ENCODE measurements at places on chromosomes 12 and 14.
A peak's percentile ranks its signal among the peaks of the same experiment; 100 is the strongest.

DNA sequence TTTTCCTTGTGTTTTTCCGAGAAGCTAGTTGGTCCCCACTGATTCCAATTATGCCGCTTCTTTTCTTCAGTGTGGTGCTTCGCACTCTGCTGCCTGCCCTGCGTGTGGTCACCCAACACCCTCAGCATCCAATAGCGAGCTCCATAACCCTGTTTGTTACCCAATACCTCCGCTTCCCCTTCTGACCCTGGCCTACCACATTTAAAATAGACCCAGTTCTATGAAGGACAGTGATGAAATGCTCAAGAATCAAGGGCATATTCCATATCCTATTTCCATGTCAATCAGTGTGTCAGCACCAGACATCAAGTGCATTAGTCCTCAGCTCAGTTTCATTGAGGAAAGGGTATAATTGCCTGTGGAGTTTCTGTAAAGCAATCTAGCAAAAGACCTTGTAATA lies 9.5 kb downstream of the NDRG2 start:
- DNase-seq, result no peak

DNA sequence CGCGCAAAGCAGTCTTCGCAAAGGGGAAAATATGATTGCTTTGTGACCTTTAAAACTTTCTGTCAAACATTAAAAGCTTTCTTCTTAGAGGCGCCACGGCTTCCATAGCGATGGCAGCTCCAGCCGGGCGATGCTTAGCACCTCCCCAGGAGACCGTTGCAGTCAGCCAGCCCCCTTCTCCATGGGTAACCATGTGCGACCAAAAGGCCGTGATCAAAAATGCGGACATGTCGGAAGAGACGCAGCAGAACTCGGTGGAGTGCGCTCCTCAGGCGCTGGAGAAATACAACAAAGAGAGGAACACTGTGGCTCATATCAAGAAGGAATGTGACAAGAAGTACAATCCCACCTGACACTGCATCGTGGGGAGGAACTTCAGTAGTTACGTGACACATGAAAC lies 12.7 kb upstream of the STON2 start:
- DNase-seq, result no peak

DNA sequence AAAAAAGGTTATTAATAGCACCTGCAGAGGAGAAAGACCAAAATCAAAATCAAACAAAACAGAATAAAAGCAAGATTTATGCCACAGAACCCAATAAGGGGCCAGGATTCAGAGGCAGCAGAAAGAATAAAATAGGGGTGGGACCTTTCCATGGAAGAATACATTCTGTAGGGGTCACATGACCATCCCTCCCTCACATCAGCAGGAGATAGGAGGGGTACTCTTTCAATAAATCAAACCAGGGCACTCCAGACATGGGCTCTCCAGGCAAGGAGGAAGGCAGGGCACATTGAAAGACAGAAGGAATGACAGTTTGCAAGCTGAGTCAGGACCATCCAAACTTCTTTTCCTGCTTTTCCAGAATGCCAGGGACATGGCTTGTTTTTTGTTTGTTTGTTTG lies 39.8 kb downstream of the OTX2 start:
- DNase-seq, result no peak

- DNase-seq, result no peak
These were observed 79.9 kb downstream of the PHLDA1 start for GRCh38 chr12:75951399-75952278.

DNA sequence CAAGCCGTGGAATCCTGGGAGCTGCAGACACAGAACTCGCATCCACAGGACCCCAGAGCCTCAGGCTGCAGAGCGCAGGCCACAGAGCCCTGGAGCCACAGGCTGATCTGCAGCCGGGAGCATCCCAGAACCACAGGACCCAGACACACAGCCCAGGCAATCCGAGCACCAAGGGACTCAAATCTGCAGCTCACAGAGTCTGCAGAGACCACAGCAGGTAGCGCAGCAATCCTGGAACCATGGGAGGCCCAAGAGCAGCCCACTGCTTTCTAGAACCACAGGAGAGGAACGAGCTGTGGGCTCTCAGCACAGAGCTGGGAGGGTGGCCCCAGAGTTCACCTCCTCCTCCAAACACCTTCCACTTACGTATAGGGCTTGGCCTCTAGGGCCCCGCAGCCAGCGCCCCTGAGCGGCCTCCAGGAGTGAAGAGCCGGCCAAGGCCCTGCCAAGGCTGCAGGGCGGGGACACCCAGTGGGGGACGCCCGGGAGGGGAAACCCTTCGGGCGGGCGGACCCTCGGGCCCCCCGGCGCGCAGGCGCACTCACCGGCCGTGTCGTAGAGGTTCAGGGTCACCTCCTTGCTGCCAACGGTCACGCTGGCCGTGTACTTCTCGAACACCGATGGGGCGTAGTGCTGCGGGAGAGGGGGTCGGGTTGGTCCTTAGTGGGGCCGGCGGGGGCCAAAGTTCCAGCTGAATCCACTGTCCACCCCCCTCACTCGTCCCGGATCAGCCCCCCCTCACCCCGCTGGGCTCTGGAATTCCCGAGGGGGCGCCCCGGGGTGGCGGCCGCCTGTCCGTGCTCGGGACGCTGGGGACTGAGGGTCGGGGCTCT lies 665 bp downstream of the RHOF start:
- peak; percentile 52 for DNase-seq

DNA sequence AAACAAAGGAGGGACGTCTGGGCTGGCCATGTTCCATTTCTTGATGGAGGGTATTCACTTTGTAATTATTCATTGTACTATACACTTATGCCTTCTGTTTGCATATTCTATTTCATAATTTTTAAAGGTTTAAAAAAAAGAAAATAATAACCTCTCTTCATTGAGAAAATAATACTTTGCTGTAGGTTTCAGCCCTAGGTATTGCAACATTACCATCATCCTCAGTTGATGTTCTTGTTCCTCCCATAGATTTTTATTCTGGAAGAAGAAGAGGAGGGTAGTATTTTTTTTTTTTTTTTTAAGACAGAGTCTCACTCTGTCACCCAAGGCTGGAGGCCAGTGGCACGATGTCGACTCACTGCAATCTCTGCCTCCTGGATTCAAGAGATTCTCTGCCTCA lies 54.7 kb downstream of the PHLDA1 start:
- DNase-seq, result no peak

- DNase-seq, result peak; percentile 87
These were observed 644 bp downstream of the NAB2 start for GRCh38 chr12:57089271-57090245.

DNA sequence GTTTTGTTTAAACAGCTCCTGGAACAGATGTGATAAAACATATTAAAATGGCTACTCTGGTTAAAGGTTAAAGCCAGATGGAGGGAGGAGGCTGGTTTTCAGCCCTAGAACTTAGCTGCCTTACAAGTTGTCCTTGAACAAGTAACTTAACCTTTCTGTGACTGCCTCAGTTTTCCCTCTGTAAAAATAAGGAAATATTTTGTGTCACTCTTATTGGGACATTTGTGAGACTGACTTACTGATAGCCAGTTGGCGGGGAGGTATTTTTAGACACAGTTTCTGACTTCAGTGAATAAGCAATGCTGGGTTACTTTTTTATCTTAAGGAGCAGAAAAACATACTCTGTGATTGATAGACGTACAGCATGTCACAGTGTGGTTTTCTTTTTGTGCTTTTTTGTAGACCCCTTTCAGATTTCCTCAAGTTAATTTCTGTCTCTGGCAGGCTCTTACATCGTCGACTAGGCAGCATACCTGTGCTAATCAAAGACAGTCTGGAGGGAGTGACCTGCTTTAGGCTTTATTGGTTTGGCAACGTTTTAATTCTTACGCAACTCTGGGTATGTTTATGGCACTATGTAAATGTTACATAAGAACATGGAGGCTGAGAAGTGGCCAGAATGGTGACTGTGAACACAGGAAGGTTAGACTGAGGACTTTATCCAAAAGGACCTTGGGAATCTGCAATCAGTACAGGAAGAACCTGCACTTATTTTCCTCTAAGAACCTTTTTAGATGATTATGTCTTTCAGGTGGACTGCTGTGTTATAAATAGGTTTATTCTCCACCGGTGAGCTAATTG lies 3.3 kb downstream of the ACVR1B start:
- DNase-seq, result no peak

GRCh38 chr12:131959641-131960589 lies 10.2 kb downstream of the EP400 start:
- DNase-seq, result no peak

DNA sequence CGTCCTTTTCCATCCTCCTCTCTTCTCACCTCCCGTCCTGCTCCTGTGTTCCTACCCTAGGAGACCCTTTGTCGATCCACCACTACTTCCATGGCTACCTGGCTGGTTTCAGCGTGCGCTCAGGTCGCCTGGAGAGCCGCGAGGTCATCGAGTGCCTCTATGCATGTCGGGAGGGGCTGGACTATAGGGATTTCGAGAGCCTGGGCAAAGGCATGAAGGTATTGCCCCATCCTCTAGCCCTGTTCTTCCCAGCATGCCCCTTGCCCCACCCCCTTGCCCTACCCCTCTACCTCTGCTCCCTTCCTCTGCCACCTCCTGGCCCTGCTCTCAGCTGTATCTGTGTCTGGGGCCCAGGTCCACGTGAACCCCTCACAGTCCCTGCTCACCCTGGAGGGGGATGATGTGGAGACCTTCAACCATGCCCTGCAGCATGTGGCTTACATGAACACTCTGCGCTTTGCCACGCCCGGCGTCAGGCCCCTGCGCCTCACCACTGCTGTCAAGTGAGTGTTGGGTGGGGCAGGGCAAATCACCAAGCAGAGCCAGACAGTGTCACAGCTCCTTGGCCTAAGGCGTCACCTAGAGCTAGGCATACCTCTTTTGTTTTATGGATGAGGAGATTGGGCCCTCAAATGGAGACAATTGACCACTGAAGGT lies 12.8 kb downstream of the CLSTN3 start:
- no peak for DNase-seq
